ENCODE measurements at places on chromosomes 3 and 15.

- no peak for DNase-seq
Observed at GRCh38 chr15:34609102-34610057, 25.9 kb upstream of the GOLGA8B start.

DNA sequence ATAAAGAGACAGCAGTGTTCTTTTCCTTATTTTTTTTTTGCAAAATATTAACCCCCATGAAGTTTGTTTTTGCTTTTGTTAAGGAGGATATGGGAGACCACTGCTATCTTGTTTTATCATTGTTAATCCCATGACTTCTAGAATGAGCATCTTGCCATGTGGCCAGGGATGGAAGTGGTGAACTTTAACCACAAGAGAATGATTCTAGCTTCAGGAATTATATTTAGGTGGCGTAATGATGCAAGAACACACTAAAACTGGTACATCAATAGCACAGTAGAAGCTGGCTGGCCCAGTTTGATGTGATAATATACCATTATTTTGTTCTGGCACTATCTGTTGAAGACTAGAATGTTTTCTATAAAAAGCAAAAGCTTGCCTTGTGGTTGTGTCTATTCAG, 720.9 kb downstream of the GRM7 start:
- DNase-seq: no peak

GRCh38 chr3:62246094-62246493, 127.3 kb downstream of the FEZF2 start:
- DNase-seq: no peak

DNA sequence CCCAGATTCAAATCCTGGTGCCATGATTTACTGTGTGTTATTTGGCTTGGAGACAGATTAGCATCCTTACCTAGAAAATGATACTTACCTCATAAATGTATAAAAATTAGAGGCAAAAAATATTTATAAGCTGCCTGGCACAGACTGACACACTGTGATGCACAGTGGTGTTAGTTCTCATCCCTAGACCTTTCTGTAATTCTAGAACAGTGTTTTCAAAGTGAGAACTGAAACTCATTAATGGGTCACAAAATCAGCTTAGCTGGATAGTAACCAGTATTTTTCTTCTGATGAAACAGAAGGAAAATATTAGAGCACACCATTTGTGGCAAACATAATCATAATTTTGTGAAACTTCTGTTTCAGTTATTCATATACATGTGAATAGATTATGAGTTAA, 17.9 kb upstream of the MTHFS start:
- no peak for DNase-seq

- DNase-seq: no peak
Observed at GRCh38 chr3:177754508-177754921, 557.2 kb upstream of the TBL1XR1 start.

- no peak for DNase-seq
Observed at GRCh38 chr15:31733424-31733823, 296.9 kb upstream of the CHRNA7 start.

DNA sequence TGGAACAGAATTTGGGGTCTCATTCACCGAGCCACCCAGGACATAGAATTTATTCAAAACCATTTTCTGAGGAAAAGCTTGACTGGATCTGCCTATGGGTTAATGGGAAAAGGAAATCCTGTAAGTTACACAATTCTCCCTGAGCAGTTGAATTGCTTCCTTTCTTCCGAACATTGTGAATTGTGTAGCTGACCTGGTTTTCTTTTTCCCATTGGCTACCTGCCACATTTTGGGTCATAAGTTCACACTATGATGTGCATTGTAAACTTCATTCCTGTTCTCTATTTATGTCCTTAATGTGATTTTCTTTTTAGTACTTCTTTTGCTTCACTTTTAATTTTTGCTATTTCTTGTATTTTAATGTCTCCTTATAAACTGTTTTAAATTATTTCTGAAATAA, 386.0 kb upstream of the LRRC3B start:
- peak; percentile 81 for DNase-seq

DNA sequence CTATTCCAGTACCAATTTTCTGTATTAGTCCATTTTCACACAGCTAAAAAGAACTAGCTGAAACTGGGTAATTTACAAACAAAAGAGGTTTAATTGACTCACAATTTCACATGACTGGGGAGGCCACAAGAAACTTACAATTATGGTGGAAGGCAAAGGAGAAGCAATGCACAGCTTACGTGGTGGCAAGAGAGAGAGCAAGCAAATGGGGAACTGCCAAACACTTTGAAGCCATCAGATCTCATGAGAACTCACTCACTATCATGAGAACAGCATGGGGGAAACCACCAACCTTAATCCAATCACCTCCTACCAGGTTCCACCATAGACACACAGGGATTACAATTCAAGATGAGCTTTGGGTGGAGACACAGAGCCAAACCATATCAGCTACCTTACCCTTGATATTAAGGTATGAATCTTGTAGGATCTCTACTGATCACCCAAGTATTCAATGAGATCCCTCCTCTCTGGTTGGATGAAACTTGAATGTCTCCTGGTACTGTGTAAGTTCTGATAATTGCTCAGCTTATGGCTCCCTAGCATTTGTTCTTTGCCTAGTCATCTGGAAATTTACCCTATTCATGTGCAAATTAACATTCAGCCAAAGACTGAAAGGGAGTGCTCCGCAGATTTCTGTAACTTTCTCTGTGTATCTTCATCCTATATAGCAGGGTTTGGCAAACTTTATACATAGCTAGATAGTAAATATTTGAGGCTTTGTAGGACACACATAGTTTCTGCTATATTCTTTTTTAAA, 38.9 kb downstream of the MYL3 start:
- no peak for DNase-seq

- no peak for DNase-seq
Observed at GRCh38 chr3:185021256-185021655, 131.6 kb downstream of the C3orf70 start.

- no peak for DNase-seq
Observed at GRCh38 chr15:92383519-92384324, 10.0 kb upstream of the ST8SIA2 start.

DNA sequence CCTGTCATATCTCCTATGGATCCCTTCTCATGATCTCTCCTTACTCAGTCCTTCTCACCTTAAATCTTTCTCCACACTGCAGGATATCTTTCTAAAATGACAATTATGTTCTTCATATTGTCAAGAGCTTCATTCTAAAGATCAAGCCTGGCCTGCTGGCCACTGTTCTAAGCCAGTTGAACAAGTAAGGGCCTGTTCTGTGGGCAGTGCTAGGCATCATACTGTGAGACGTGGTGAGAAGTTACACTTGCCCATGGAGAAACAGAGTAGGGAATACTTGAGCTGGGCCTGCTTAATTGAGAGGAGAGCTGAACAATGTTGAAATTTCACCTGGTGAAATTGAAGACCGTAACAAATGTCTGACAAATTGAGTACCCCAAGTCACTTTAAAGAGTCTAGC, 184.1 kb upstream of the RASGRP1 start:
- DNase-seq: no peak
